Mesothelial cell of epicardium (in vitro differentiated cells): ENCODE measurements at places on chromosomes 7 and 10. TPM values are rescaled to one million over a fixed set of nuclear protein-coding genes. Genes with fewer than 3 reads are reported as not detected.

DNA sequence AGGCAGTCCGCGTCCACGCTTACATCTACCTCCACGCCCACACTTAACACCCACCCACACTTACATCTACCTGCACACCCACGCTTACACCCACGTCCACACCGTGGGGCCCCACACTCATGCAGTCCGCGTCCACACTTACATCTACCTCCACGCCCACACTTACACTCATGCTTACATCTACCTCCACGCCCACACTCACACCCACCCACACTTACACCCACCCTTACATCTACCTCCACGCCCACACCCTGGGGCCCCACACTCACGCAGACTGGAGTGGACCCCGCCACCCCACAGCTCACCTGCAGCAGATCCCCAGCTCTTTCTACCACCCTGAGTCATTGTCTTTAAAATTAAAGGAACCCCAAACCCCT lies 32.4 kb upstream of the PWWP2B start:
- DNase-seq: no peak

Gene MKI67
- 42.8 to 50.9 TPM (median 44.0 TPM) in 3 replicates for total RNA-seq

- DNase-seq: no peak
Observed at GRCh38 chr7:142827951-142828500, 26.9 kb upstream of the EPHB6 start.

- no peak for DNase-seq
Observed at GRCh38 chr7:132295175-132295574, 281.1 kb downstream of the PLXNA4 start.

DNA sequence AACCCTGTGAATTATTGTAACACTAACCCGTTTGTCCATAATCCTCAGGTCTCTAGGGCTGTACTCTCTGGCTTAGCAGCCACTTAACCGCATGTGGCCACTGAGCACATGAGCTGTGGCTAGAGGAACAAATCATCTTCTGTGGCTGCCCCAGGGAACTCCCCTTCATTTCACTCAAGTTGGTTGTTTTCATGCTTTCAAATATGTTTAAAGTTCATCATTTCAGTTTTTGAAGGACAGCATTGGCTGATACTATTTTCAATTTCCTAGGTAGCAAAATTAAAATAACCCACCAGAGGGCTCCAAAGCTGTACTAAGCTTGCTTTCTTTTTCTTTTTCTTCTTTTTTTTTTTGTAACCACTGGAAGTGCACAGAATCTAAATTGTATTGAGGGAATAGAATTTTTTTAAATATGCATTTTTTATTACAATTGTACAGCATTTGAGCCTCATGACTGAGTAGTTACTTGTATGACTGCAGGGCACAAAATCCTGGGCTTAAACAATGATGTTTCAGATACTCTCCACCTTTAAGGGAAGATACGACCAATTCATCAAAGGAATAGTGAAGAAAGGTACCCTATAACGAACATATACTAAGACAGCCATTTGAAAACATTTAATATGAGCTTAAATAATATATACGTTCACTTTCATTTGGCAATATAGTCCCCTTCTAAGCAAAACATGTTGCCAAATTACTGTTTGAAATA lies 38.6 kb downstream of the MRC1 start:
- no peak for DNase-seq

DNA sequence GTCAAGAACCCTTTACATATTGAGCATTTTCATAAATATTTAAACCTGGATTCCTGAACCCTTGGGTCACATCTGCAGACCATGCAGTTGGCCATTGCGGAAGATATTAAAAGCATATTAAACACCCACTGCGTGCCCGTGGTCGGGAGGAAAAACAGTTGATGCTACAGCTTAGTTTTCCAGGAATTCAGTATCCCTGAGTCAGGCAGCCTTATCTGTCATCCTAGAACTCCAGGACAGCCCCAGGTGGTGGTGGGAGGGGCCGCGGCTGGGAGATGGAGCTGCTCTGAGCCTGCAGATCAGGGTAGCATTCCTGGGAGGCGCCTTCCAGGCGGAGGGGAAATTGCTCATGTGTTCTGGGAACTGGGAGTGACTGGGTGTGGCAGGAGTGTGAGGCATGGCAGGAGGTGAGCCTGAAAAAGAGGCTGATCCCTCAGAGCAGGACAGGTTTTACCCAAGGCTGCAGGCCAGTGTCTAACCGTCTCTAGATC lies 222.9 kb upstream of the SH2B2 start:
- no peak for DNase-seq

DNA sequence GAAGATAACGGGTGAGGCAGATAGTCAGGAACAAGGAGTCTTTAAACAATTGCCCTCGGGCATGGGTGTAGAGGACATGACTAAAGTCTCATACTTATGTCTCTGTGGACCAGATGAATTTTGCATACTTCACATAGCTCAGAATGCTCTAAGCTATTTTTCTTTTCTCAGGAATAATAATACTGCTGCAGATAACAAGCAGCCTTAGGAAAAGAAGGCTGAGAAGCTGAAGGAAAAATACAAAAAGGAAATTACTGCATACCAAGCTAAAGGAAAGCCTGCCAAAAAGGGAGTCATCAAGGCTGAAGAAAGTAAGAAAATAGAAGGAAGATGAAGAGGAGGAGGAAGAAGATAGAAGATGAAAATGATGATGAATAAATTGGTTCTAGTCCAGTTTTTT lies 13.4 kb upstream of the ERCC6 start:
- DNase-seq: no peak

Gene UCN3
- not detected in 3 replicates for total RNA-seq

DNA sequence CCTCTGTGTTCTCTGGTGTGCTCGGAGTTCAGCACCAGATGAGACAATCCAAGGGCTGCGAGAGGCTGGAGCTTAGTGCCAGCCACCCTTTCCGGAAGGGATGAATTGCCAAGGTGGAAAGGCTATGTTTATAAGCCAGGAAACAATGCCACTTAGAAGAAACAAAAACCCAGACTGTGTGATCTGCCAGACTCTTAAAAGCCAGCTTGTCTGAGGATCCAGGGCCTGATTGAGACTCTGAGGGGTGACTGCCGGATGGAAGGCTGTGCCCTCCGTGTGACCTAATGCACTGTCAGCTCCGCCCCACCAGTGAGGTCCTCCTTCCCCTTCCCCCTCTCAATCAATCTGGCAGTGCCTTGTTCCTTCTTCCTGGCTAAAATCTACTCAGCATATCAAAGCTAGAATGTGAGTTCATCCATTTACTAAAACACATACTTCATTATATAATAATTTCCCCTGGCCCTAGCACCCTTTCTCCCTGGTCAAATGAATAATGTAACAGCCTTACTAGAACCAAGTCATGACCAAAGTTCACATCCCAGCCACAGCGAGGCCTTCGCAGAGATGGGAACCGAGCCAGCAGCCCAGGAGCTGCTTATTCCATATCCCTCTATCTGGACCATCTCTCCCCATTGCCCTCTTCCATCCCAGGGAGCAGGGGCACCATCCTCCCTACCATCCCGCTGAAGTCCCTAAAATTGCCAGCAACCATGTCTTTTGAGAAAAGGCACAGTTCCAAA lies 25.5 kb downstream of the FAM107B start:
- no peak for DNase-seq

GRCh38 chr10:119139464-119140067 lies 25.9 kb downstream of the SFXN4 start:
- DNase-seq: no peak

GRCh38 chr7:147651601-147652000 lies 939.0 kb upstream of the C7orf33 start:
- DNase-seq: no peak
